ENCODE measurements at places on chromosomes 11 and 22. TPM values are rescaled to one million over a fixed set of nuclear protein-coding genes. Genes with fewer than 3 reads are reported as not detected.

- DNase-seq = no peak
Measured at GRCh38 chr11:28910926-28911325, 802.7 kb downstream of the METTL15 start.

DNA sequence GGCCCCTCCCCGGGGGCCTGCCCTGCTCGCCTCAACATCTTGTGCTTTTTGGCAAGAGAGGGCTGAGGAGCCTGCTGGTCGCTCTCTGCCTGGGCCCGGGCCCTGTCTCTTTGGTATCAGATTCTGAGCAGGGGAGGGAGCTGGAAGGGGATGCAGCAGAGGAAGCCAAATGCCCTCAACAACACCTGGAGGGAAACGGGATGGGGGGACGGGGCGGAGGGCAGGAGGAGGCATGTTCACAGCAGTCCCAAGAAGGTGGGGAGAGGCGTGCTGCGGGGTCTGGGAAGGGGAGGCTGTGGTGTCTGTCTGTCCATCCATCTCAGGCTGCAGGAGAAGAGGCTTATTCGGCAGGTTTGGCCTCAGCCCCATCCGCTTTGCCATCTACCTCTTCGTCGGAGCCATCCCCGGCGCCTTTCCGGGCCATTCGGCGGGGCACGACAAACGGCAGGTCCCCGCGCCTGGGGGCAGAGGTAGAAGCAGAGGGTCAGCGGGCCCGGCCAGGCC is 29.4 kb downstream of the APOL1 start:
- DNase-seq = no peak

DNA sequence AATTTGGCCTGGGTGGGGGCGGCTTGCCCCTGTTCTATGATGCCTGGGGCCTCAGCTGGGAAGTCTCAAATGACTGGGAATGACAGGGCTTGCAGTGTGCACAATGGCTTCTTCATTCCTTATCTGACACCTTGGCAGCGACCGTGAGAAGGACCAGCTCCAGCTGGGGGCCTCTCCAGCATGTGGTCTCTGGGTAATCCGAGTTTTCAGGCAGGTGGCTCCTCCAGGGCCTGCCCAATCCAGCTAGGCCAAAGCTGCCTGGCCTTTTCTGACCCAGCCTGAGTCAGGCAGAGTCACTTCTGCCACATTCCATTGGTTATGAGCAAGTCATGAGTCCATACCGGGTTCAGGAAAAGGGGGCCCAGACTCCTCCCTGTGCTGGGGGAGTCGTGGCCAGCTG is 646.0 kb downstream of the OPCML start:
- DNase-seq = no peak

DNA sequence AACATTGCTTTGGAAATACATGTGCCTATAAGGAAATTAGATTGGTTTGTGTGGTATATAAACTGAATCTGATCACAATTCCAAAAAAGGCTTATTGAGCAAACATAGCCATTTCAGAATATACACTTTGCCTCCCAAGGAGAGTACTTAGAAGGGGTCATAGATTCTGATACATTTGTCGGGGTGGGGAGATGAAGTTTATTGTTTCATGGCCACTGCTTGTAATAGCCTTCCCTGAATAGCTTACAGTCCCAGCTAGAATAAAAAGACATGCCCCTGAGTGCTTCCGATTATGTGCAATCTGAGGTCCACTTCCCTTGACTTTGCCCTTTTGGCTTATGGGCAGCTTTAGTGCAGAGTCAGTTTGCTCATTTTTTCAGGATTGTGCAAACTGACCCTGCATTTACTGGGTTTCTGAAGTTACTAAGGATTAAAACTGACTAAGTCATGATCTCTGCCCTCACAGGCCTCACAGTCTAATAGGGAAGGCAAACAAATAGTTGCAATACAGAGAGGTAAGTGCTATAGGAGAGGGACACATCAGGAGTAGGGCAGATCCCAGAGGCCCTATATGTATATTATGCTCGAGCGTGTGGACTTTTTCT is 184.2 kb downstream of the BLID start:
- DNase-seq = no peak

GRCh38 chr11:129694966-129695365 is 120.7 kb upstream of the TMEM45B start:
- DNase-seq = no peak

DNA sequence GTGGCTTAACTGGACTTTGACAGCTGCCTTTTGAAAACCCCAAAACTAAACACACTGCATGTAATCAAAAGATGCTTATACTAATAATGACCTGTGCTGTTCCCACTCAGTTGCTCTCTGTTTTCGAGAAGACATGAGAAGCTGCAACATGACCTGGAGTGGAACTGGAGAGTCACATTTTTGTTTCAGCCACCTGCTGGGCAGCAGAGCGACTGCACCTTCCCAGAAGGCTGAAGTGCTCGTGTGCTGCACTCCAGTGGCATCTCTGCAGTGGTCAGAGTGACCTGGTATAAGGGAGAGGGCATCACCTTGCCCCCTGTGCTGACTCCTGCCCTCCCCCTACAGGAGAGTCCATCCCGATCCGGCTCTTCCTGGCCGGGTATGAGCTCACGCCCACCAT is 8.6 kb downstream of the THYN1 start:
- DNase-seq = no peak

DNA sequence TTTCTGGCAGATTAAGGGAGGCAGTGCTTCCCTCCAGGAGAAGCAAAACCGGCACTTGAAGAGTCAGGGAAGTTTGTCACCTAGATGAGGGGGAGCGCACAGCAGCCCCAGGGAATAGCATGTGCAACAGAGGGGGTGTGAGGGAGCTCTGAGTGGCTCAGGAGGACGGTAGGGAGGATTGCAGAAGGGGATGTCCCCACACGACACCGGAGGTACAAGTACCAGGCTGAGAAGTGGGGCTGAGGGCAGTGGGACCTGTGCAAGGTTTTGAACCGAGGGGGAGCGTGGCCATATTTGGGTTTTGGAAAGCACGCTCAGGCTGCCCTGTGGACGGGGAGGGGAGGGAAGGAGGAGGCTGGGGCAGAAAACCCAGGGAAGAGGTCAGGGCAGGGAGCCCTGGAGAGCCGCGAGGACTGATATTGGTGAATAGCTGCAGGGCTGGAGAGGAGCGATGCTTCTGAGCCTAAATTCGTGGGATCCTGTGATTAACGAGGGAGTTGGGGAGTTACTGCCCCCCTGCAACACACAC is 17.9 kb upstream of the TMPRSS6 start:
- no peak for DNase-seq

DNA sequence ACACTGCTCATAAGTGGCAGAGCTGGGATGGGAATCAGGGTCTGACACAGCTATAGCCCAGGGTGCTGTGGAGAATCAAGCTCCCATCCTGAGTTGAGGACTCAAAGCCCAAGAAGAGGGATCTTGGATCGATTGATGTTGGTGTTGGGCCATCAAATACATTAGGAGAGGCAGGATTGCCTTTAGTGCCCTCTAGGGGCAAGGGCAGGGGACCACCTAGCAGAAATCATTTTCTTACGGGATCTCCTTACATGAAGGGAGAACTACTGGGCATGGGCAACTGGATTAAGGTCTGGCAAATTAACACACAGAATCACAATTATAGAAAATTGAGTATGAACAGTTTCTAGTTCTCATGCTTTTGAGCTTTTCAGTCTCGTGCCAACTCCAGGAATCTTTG is 24.9 kb upstream of the EMSY start:
- DNase-seq = no peak

DNA sequence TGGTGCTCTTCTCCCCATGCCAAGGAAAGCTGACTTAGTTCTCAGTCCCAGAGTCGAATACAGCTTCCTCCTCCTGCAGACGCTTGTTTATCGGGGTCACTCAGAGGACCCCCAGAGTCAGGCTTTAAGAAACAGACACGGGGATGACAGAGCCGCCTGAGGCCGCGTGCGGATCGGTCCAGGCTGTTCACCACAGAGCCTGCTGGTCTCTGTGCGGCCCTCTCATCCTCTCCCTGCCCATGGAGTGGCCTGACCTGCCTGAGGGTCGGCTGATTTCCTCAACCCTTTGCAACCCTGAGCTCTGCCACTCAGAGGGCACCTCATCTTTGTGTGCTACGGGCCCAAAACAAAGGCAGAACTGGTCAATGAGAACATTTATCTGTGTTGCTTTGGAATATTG is 2.1 kb downstream of the GAL start:
- DNase-seq = no peak

GRCh38 chr11:82683029-82683428 is 50.6 kb downstream of the FAM181B start:
- no peak for DNase-seq

The BIK gene
- 2.3 TPM for total RNA-seq

The MRGPRX3 gene
- total RNA-seq = not detected

The HSPB2 gene
- not detected for total RNA-seq

The ADAMTS15 gene
- not detected for total RNA-seq
